ENCODE measurements at places on chromosomes 6 and 20. TPM values are rescaled to one million over a fixed set of nuclear protein-coding genes. Genes with fewer than 3 reads are reported as not detected.
A peak's percentile ranks its signal among the peaks of the same experiment; 100 is the strongest.

- DNase-seq: no peak
These were observed 163.4 kb downstream of the HTR1B start for GRCh38 chr6:77299931-77300330.

DNA sequence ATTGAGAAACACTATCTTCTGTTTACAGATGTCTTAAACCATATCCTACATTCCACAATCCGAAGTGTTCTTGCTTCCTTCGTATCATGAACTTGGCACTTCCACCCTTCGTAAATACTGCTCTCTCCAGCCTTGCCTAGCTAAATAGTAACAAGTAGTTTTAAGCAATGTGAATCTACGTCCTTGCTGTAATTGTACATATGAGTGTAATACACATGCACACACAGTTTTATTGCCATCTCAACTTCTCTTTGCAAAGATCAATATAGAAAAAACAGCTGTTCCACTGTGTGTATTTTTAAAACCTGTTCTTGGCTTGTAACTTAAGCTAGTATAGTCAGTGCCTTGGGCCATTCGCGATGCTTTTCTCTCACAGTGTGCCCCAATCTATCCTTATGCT lies 1524.7 kb downstream of the GRIK2 start:
- DNase-seq: no peak

Gene MLIP
- not detected for total RNA-seq

DNA sequence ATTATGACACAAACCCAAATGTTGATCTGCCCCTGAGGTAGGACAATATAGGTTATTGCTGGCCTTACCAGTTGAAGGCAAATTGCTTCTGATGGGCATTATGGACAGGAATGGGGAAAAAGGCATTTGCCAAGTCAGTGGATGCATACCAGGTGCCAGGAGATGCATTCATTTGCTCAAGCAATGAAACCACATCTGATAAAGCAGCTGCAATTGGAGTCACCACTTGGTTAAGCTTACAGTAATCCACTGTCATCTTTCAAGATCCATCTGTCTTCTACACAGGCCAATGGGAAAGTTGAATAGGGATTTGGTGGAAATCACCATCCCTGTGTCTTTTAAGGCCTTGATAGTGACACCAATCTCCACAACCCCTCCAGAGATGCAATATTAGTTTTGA lies 648.6 kb downstream of the COL12A1 start:
- DNase-seq: no peak

Gene CRISP3
- total RNA-seq: not detected

GRCh38 chr6:147382945-147383554 lies 125.4 kb upstream of the SAMD5 start:
- peak; percentile 9 for DNase-seq

DNA sequence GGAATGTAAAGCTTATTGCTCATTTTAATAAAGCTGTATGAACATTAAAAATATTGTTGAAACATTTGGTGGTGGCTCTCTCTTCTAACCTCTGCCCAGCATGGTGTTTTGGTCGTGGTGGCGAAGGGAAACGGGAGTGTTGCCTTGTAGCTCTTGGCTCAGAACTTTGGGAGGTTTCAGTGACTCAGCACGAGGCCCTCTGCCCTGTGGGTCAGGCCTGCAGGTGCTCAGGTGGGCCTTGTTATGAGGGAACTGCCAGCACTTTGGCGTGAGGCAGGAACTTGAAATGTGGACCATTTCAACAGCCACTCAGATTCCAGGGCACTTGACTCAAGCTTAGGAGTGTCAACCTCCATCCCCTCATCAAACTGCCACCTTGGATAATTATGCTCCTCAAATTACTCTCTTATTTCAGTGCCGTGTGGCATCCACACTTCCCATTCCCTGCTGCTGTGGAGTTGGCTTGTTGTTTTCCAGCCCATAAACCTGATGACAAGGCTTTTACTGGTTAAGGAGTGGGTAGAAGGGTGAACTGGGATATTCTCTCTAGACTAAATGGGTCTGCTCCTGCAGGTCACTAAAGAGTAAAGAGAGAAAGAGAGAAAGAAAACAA lies 36.3 kb downstream of the PRDM1 start:
- DNase-seq: no peak

Measured in epithelial cell of proximal tubule (primary cell).